ENCODE measurements at places on chromosomes 7 and 10.

DNA sequence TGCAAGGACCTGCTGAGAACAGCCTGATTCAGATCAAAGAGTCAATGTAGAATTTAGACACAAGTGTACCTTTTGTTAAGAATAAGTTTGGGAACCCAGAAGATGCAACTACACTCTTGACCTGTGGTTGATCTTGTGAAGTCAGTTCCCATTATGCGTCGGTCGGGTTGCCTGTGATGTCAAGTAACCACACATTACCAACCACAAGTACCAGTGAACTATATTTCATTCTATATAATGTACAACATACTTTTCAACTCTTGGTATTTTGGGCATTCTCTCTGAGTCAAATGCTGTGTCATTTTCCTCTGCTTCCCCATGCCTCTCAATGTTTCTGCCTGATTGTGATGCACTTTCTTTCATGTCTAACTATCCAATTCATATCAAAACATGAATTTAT is 426.2 kb downstream of the ETV1 start:
- no peak for DNase-seq

- no peak for DNase-seq
These were observed 150.2 kb downstream of the REEP3 start for GRCh38 chr10:63671317-63671937.

DNA sequence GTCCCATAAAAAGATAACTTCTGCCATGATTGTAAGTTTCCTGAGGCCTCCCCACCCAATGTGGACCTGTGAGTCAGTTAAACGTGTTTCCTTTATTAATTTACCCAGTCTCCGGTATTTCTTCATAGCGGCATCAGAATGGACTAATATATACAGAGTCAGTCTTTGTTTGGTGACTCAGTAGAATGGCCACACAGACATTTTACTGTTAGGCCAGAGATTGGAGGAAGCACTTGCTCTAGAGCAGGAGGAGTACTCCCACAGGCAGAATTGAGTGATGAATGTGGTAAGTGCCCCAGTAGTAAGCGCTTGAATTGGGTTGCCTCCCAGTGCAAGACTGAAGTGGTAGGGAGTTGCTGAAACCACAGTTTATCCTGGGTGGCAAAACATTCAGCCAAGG is 149.5 kb upstream of the SMIM30 start:
- no peak for DNase-seq

GRCh38 chr10:67705921-67706320 is 9.9 kb upstream of the CTNNA3 start:
- no peak for DNase-seq
